ENCODE measurements at places on chromosomes 11 and 22. TPM values are rescaled to one million over a fixed set of nuclear protein-coding genes. Genes with fewer than 3 reads are reported as not detected.

DNA sequence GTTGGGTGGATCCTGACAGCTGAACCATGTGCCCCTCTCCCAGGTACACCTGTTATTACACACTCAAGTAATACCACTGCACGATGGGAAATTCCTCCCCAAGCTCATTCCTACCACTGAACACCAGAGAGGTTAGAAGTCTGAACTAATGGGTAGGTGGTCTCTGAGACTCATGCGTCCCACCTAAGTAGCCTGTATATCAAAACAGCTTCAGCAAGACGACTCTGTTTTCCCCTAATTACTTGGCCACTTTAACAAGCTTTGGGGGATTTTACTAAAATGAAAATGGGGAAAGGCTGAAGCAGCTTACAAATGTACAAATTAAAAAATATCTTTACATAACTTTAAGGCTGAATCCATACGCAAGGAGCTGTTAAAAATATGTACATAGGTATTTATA is 29.4 kb downstream of the LGR4 start:
- DNase-seq, result no peak

Gene OR5D16
- total RNA-seq, result not detected

DNA sequence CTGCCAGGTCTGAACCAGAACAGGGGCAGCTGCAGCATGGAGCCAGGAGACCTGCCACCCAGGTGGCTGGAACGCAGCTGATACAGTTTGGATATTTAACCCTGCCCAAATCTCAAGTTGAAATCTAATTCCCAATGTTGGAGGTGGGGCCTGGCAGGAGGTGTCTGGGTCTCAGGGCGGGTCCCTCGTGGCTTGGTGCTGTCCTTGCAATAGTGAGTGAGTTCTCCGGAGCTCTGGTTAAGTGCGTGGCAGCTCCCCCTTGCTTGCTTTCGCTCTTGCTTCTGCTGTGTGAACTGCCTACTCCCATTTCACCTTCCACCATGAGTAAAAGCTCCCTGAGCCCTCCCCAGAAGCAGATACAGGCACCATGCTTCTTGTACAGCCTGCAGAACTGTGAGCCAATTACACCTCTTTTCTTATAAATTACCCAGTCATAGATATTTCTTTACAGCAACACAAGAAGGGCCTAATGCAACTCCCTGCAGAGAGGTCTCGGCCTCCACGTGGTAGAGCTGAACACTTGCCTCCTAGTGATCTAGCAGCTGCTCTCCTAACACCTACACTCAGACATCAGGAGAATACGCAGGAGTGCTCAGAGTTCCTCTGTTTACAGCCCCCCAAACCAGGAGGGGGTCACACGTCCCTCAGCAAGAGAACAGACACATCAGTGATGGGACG is 203.7 kb downstream of the CTTN start:
- DNase-seq, result no peak

Gene SSTR3
- under 0.01 TPM for total RNA-seq

DNA sequence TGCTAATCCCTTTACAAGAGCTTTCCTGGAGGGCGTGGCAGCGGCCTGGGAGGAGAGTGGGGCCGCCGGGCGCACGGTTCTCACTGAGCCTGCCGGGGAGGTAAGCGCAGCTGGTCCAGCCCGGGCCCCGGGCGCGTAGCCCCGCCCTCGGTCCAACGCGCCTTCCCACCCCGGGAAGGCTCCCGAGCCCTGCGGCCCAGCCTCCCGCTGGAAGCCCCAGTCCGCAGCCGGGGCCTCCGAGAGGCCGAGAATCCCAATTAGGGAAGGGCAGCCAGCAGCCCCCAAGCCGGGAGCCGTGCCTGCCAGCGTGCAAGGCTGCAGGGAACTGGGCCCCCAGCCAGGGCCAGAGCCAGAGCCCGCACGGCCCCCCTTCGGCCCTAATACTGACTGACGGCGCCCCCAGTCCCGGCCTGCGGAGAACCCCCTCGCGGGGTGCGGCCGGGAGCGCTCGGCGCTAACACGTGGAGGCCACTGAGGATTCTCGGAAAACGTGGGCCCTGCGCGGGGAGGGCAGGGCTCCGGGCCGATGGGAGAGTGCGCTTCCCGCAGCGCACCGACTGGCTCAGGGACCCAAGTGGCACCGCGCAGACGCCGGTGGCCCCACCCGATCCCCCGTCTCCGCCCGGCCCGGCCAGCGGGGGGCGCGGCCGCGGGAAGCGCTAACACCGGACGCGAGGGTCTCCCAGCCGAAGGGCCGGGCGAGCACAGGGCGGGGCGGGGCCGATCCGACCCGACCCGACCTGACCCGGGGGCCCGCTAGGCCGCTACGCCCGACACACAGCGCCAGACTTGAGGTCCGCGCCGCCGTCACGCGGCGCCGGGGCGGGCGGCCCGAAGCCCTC is 5.7 kb downstream of the ZFTA start:
- no peak for DNase-seq

Gene RTN4RL2
- total RNA-seq, result not detected

Gene MAML2
- total RNA-seq, result 18.1 TPM

DNA sequence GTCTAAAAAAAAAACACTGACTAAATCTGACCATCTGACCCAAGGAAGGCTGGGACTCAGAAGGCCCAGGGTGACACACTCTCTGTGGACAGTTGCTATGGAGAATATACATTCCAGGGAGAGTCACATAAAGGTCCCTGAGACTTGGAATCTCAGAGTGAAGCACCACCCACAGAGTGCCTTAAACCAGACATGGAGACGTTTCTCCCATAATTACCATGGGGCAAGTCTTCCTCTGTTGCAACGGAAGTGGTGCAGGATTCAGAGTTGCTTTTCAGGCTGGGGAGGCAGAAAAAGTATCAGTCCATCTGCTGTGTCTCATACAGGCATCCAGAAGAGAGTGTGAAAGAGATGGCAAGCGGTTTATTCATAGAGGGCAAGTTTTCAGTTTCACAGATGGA is 58.7 kb upstream of the SLN start:
- peak; percentile 19 for DNase-seq

DNA sequence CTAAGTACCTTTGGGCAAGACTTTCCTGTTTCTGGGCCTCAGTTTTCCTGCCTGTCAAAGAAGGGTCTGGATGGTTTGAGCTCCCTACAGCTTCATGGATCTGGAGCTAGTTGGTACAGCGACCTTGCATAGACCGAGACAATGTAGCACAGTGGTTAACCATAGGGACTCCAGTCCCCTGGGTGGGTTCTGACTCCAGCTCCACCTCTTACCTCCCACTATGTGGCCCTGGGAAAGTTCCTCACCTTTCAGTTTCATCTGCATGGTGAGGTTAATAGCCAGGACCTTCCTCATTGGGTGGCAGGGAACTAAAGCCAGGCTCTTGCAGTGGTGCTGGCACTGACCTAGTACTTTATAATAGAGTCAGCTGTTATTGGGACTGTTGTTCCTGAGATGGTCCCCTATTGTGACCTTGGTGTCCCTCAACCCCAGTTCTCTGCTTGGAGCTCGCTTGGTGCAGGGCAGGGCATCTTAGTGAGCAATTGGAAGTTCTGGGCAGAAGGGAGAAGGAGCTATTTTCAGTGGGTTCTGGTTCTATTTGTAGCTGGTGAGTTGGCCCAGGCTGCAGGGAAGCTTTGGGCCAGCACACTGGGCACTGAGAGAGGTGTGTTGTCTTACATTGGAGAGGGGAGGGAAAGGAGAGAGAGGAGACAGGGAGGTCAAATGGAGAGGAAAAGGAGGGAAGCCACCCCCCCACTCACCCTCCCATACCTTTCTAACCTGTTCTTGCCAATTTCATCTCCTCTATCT is 10.7 kb upstream of the MTMR3 start:
- DNase-seq, result no peak

Gene YAP1
- 251 TPM for total RNA-seq

Gene FOLR2
- not detected for total RNA-seq

DNA sequence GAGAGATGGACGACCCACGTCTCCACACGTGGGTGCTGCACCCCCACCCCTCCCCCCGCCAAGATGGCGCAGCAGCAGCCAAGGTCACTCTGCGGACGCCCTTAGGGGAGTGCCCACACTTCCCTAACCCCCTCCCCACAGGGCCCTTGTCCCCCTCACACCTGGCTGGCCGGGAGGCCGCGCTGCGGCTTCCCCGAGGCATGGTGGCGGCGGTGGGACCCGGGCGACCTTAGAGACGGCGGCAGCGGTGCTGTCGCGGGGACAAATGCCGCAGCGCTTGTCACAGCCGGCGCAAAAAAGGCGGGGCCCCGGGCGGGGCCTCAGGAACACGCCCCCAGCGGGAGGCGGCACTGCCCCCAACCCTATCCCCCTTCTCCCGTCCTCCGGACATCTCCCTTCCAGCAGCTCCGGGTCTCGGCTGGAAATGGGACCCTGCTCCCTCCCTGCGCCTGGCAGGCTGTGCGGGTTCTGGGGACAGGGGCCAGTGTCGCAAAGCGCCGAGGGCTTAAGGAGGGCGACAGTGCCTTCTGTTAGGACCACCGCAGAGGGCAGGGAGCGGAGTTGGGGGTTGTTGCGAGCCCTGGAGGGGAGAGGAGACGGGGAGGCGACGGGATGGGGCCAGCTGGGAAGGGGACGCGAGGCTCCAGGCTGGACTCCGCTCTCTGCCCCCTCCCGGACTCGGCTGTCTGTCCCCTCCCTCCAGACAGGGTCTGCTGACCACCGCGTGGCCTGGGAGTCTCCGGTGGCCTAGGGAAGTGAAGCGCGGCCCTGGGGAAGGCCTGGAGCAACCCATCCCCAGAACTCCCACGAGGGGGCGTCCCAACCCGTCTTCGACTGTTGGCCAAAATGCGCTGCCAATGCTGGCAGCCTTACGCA is at the start of gene CHCHD10:
TSS of gene CHCHD10 (minus strand) at position 300 of the 876 bp plus-strand sequence. CDS start at position 202, 98 bp downstream.
- peak; percentile 50 for DNase-seq

DNA sequence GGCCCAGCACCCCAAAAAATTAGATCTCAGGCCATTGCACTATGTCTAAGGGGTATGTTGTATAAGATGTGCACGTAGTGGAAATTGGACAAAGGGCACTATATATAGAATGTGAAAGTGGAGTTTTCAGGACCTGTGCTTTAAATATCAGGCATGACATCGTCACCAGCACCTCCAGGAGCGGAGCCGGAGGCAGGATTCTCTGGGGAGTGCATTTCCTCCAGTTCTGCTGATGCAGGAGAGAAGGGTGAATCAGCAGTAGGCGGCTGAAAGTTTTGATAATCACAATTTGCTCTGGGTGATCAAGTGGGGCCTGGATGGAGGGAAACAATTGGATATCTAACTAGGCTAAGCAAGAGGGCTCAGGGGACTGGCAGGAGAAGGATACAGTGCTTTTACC is 69.1 kb upstream of the NTM start:
- no peak for DNase-seq

Gene ZDHHC24
- total RNA-seq, result 3.6 TPM

- peak; percentile 96 for DNase-seq
Measured at GRCh38 chr22:45212306-45212709, 28.4 kb downstream of the KIAA0930 start.

Gene FAM83F
- total RNA-seq, result not detected

GRCh38 chr11:96111308-96111707 is 187.4 kb upstream of the MTMR2 start:
- DNase-seq, result no peak

DNA sequence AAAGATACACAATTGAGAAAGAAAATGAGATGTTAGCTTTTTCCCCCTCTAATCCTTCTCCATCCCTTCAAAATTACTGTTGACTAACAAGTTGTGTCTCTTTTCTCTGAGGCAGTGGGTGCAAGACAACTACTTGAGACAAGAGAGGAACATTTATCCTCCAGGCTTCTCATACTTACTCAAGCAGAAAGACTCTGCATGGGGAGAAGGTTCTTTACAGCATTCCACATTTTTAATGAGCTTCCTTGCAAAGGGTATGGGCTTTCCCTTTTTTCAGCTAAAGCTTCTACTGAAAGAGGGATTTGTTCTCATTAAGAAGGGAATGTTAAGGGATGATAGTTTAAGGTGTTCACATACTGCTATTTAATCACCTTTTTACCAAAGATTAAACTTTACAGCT is 47.8 kb downstream of the PAX6 start:
- DNase-seq, result no peak

- no peak for DNase-seq
Measured at GRCh38 chr11:126494831-126495230, 139.3 kb downstream of the ST3GAL4 start.

Gene OR10D3
- not detected for total RNA-seq

DNA sequence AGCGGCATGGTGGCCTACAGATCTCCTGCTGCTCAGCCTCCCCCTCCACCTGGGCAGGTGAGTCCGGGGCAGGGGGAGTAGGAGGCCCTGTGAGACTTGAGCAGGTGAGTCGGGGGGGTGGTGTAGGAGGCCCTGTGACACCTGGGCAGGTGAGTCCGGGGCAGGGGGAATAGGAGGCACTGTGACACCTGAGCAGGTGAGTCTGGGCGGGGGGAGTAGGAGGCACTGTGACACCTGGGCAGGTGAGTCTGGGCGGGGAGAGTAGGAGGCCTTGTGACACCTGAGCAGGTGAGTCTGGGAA is 299.3 kb downstream of the BRD1 start:
- DNase-seq, result no peak

Gene MYBPC3
- not detected for total RNA-seq

- peak; percentile 12 for DNase-seq
Measured at GRCh38 chr11:106624377-106624776, 393.9 kb downstream of the GUCY1A2 start.

Gene PAX6
- total RNA-seq, result not detected

DNA sequence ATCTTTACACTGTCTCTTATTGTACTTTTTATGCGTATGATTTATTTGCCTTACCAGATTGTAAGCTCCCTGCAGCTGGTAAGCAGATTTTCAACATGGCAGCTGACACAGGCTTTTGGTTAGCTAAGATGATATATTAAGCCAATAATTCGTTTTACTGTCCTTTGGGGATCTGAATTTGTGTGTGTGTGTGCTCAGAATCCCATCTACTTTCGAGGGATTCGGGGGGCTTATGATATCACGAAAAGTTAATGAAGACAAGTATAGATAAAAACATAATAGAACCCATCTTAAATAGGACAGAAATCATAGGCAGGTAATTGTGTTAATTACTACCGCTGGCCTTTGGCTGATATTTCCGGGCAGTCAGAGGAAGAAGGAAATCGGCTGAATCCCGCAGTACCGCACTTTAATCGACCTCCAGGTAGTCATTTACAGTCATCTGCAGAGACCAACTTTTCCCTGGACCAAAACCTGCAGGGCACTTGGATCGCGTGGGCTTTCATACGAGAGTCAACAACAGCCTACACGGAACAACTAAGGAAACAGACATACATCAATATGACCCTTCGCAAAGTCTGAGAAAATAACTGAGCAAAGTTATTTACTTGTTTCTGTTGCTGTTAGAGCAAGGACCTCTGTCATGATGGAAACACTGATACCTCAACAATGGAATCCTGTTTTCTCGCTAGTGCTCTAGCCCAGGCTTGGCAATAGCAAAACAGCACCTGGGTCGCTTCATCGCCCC is 802 bp downstream of the KBTBD3 start:
- DNase-seq, result no peak

DNA sequence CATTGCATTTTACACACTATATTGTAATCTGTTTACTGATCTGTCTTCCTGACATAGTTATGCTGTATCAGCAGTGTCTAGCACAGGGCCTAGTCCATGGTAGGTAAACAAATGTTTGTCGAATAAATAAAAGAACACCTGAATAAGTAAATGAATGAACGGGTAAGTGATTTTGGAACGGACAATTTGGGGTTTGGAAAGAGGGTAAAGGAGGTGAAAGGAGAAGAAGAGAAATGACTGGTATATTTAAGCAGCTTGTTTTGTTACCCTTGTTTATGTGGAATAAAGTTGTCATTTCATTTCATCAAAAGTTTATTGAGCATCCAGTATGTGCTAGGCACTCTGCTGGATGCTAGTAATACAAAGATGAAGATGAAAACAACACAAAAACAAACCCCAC is at the start of gene HEPN1:
TSS of gene HEPN1 (plus strand) at position 301 of the 400 bp plus-strand sequence.
- no peak for DNase-seq
